ENCODE measurements at places on chromosomes 7 and 10.

DNA sequence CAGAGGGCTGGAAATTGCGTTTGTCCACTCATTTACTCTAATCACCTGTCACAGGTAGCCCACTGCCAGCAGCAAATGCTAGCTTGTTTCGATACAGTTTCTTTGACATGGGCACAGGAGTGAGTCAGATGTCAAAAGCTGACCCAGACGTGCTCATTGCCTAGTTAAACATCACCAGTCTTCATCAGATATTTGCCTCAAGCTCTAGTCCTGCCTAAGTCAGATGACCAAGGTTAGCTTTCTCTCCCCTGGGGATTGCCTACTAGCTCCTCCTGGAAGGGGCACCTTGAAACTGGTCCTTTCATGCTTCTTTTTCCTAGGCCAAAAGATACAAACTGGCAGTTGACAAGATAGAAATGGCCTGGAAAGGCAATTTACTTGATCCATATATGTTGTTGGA, 35.2 kb downstream of the GPAM start:
- DNase-seq = no peak

- DNase-seq = no peak
These were observed 9.2 kb downstream of the AQP1 start for GRCh38 chr7:30920584-30921539.

- DNase-seq = no peak
These were observed 181.0 kb upstream of the TMEM106B start for GRCh38 chr7:12030116-12030515.

DNA sequence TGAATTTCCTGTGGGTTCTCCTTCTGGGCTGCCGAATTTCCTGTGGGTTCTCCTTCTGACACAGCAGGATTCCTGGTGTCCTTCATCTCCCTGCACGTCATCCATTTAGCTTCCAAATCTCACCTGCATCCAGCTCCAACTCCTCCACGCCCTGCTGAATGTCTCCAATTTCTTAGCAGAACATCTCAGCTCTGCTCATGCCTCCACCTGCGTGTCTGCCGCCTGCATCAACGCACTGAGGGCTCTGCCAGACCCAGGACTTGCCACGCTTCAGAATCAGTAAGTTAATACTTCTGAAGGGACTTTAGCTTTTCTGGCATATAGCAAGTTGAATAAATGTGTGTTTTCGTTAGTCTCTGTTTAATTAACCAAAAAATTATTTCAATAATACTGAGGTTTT, 31.1 kb upstream of the VIPR2 start:
- DNase-seq = no peak

- DNase-seq = peak; percentile 21
These were observed 4.4 kb upstream of the IRF5 start for GRCh38 chr7:128933180-128933891.

- DNase-seq = no peak
These were observed 12.2 kb upstream of the CLCN1 start for GRCh38 chr7:143303733-143304132.

- peak; percentile 49 for DNase-seq
These were observed 67.5 kb downstream of the PARP12 start for GRCh38 chr7:139995017-139995915.

DNA sequence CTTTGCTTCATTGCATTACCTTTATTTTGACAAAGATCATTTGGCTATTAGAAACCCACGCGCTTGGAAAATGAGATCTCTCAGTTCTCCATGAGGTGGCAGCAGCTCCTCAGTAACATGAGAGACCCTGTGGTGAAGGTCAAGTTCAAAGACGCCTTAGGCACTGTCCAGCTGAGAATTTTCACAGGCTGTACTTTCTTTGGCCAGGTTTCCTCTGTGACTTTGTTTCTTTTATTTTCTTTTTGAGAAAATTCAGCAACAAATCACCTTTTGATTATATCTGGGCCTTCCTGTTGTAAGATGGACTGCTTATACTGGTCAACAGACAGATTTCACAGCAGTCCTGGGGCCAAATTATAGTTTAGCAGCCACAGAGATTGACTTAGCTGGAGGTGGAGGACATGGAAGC, 54.5 kb downstream of the RAB18 start:
- DNase-seq = no peak

GRCh38 chr7:150966002-150966401, 12.1 kb downstream of the KCNH2 start:
- DNase-seq = no peak

GRCh38 chr7:66837007-66837406, 84.0 kb upstream of the TMEM248 start:
- DNase-seq = no peak

DNA sequence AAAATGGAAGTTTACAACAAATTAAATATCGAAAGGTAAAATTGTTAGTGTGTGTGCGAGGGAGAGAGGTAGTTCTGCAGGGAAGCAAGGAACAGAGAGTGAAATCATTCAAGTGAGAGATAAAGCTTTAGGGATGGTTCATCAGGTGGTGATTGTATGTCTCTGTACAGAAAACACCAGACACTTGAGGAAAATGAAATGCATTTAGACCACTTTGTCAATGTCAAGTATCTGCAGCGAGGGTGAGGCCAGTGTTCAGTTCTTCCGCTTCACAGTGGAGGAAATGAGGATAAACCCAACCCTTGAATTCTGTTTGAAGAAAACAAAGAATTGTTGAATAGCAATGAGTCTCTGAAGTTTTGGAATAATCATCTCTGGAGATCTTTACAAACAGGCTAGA, 14.4 kb upstream of the ITGB1 start:
- DNase-seq = no peak

DNA sequence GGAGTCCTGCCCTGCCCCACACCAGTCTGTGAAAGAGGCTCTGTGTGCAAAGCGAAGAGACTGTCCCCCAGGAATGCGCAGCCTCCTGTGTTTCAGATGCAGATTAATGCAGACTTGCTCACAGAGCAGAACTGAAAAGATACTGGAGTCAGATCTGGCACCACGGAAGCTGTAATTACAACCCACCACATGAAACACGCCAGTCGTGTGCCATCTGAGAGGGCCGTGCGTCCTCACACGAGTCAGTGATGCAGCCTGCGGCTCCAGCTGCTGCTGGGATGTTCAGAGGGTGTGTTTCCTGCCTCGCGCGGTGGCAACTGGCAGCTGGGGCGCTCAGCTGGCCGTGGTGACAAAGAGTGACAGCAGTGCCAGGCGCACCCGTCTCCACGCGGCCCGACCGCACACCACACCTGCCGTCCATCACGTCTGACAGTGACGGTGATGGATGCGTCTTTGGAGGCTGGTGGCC, 50.0 kb downstream of the NKX6-2 start:
- peak; percentile 70 for DNase-seq

- no peak for DNase-seq
These were observed 241.5 kb upstream of the SP8 start for GRCh38 chr7:21028186-21028585.

DNA sequence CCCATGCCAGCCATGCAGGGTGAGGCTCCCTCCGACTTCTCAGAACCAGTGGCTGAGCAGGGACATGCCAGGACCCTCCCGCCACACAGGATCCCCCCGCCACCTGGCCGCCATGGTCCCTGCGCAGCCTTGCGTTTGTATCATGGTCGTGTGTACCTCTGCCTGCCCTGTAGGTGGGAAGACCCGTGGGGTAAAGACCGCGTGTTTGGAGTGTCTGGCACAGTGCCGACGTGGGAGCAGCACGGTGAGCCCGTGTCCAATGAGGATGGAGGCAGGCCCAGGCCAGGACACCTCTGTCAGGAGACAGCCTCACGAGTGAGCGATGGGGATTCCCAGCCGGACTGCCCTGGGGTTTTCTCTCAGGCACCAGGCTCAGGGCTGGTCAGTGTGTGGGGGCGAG, 31.9 kb downstream of the NKX6-2 start:
- no peak for DNase-seq

DNA sequence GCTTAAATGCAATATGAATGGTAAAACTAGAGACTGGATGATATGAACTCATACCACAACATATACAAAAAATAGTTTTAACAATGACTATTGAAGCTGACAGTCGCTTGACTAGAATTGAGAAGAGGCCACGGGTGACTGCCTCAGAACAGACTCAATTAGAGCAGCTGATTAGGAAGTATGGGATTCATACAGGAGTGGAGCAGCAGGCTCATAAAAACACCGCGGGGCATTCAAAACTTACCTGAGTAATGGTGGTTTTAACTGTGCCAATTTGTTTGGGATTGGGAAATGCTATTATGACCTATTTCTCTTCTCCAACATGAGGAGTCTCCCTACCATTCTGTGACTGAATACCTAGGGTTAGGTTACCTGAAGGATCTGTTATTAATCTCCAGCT, 2.1 kb downstream of the CADPS2 start:
- no peak for DNase-seq

DNA sequence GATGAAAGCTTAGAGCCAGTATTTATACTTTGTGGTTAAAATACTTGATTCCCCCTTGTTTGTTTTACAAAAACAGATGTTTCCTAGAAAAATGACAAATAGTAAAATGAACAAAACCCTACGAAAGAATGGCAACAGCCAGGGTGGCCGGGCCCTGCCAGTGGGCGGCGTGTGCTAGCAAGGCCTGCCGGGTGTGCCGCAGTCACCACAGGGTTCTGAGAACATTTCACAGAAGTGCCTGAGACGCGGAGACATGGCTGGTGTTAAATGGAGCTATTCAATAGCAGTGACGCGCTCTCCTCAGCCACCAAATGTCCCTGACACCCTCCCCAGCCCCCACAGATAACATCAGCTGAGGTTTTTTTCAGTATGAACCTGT, 14.5 kb downstream of the GPR146 start:
- no peak for DNase-seq

GRCh38 chr7:47337531-47337930, 244.4 kb downstream of the TNS3 start:
- no peak for DNase-seq

GRCh38 chr7:119684763-119685162, 588.2 kb upstream of the KCND2 start:
- DNase-seq = no peak

DNA sequence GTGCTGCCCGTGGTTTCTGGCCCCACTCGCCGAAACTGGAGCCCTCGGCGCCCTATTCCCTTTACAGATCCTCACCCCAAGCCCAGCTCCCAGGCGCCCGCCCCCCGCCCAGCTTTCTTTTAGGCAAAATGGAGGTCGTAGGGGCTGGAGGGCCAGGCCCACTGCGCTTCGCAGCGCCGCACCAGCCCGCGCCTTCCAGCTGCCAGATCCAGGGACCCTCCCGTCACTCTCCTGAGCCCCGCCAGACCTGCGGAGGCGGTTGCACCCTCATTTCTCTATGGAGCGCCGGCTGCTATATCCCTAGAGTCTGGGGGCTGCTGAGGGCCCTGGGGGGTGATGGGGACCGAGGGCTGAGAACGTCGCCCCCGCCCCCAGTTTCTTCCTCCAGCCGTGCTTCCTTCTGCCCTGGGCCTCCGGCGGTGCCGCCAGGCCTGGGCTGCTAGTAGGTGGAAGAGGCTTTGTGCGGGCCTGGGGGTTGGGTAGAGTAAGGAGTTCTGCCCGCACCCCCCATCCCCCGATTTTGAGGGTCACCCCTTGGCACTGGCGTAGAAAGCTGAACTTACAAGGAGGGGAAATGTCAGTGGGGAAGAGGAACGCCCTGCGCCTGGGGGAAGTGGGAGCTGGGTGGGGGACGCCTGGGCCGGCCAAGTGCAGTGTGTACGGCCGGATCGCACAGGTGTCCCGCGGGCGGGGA, 1.0 kb downstream of the GNB2 start:
- no peak for DNase-seq

DNA sequence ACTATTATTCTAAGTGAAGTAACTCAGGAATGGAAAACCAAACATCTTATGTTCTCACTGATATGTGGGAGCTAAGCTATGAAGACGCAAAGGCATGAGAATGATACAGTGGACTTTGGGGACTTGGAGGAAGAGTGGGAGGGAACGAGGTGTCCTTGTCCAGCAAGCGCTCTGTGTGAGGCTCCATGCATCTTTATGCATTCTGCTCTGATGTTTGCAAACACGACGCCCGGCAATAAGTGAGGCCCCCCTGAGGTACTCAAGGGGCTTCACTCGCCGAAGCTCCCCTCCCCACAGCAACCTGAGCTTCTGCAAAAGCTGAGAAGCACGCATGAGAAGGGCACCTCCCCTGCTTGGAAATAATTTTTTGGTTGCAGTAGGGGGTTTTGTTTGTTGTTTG, 103.3 kb downstream of the LHPP start:
- no peak for DNase-seq

GRCh38 chr10:45505311-45505710, 131.3 kb downstream of the ALOX5 start:
- DNase-seq = no peak

GRCh38 chr10:69757206-69757552, 44.5 kb upstream of the COL13A1 start:
- no peak for DNase-seq

DNA sequence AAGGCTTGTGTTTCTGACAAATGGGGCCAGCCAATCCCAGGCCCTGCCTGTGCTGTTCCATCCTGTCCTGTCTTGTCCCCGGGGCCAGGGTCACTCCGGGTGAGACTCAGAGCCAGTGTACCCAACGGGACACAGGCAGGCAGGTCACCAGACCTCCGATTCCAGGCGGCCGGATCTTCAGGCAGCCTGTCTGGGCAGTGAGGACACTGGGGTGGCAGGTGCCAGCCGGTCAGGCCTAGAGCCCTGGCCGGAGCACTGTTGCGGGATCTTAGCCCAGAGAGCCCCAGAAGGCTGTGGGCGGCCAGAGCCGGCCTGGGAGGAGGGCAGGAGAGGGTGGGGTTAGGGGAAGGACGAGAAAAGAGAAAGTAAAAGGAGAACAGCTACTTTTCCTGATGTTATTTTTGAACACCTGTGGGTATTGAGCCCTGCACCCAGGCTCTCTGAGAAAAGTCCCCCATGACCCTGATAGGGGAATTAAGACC, 134.3 kb upstream of the TNRC18 start:
- DNase-seq = peak; percentile 43

GRCh38 chr7:107070710-107071109, 26.2 kb downstream of the PRKAR2B start:
- no peak for DNase-seq

DNA sequence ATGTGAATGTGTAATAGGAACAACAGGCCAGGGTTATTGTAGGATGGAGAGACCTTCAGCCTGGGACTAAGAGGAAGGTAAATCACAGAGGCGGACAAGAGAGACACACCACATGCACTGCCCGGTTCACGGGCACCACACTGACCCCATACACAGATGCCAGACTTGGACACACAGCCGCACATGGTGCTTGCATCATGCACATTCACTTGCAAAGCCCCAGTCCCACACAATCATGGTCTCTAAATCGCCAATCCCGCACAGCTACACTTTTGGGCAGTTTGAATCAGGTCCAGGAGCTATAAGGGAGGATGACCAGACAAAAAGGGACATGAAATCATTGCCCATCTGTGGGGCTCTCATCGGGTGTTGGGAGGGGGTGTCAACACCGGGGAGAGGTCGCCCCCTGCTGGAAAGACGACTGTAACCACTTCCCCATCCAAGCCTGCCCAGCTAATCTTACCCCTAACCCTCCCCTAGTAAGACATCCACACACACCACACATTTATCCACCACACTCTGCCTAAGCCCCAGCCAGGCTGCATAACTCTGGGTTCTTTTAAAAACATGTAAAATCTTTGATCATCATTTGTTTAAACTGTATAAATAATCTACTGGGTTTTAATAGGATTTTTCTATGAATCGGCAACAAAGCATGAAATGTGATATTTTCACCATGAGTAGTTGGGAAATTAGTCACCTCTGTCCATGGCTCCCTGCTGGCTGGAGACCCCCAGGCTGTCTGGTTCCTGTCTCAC, 40.5 kb upstream of the SLF2 start:
- no peak for DNase-seq

GRCh38 chr7:66869660-66870450, 51.2 kb upstream of the TMEM248 start:
- no peak for DNase-seq

Data from C1 segment of cervical spinal cord (tissue), 14 donors.